ENCODE measurements at places on chromosomes 5 and 9.

DNA sequence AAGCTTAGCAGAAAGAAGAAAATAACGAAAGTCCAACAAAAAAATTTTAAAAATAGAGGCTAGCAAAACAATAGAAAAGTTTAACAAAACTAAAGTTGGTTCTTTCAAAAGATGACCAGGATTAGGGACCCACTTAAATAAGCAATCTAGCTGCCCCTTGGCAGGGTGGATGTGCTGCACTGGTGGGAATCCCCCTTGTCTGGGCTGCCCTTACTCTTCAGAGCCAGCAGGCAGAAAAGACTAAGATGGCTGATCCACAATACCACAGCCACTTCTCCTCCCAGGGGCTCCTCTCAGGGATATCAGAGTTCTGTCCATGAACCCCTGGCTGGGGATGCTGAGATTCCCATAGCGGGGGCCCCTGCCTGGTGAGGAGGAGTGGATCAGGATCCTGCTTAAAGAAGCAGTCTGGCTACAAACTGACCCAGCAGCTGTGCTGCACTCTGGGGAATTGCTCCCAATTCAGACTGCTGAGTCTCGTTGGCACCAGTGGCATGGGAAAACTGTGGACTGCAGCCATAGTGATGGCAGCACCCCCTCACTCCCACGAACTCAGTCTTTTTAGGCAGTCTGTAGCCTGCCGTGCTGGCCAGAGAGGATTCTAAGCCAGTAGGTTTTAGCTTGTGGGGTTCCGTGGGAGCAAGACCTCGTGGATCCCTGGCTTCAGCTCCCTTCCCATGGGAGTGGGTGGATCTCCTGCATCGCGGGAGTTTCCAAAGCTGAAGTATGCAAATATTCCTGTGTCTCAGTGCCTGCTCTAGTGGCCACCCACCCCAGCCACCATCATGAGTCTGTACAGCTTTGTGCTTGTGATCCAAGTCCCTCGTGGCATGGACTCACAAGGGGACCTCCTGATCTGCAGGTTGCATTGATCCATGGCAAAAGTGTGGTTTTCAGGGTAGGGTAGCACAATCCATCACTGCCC is 2.9 kb upstream of the INSL6 start:
- no peak for DNase-seq

DNA sequence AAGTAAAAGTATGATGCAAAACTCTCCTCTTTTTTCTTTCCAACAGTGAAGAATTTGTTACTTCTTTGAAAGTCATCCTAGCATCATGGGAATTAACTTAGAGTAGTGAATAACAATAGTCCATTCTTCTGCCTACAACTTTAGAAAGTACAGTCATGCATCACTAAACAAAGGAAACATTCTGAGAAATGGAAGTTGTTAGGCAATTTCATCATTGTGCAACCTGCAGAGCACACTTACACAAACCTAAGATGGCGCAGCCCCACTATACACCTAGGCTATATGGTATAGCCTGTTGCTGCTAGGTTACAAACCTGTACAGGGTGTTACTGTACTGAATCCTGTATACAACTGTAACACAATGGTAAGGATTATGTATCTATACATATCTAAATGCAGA is 1209.3 kb upstream of the C9orf72 start:
- DNase-seq, result no peak

- no peak for DNase-seq
These were observed 427.6 kb downstream of the IRX1 start for GRCh38 chr5:4023091-4023752.

- no peak for DNase-seq
These were observed 60.1 kb downstream of the GALNT12 start for GRCh38 chr9:98867429-98868168.

DNA sequence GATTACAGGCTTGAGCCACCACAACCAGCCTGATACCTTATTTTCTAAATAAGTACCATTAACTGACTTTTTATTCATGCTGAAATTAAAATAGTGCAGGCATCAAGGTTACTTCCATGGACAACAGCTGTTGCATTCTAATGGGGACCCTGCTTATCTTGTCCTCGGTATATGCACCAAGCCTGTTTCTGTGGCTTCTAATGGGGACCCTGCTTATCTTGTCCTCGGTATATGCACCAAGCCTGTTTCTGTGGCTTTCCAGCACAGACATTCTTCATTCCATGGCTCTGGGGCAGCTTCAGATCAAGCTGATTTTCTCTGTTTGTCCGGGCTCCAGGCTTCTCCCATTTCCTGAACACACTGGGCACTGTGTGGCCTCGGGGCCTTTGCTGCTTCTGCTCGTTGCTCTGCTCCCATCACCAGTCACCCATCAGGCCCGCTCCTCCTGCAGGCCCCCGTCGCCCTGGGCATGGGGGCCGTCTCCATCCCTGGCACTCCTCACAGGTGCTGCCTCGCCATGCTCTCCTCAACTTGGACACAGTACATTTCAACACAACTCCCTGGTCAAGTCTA is 30.7 kb downstream of the ZNF354A start:
- DNase-seq, result no peak

- DNase-seq, result no peak
These were observed 57.0 kb downstream of the PFDN1 start for GRCh38 chr5:140245926-140246325.

GRCh38 chr5:143379606-143380005 is 23.9 kb downstream of the NR3C1 start:
- DNase-seq, result no peak

- DNase-seq, result no peak
These were observed 189.4 kb downstream of the BNC2 start for GRCh38 chr9:16680975-16681651.

- no peak for DNase-seq
These were observed 111.1 kb downstream of the RGS3 start for GRCh38 chr9:113574441-113575262.

DNA sequence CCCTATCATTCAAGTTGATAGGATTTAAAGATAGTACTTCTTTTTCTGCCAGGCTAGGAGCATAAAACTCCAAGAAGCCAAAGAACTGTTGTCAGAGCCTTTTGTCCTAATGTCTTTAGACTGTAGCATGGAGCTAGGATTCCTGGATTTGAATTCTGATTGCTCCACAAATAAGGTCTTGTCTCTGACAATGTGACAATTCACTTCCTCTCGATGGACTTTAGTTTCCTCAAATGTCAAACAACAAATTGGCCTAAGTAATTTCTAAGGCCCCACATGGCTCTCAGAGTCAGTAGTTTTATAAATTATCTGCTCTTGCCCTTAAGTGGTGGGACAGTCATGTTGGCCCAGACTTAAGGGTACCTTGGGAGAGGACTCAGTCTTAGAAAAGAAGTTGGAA is 36.7 kb downstream of the RFK start:
- DNase-seq, result no peak

- no peak for DNase-seq
These were observed 18.5 kb downstream of the JADE2 start for GRCh38 chr5:134543820-134544614.

- DNase-seq, result no peak
These were observed 294.1 kb downstream of the FANCC start for GRCh38 chr9:95023217-95024003.

DNA sequence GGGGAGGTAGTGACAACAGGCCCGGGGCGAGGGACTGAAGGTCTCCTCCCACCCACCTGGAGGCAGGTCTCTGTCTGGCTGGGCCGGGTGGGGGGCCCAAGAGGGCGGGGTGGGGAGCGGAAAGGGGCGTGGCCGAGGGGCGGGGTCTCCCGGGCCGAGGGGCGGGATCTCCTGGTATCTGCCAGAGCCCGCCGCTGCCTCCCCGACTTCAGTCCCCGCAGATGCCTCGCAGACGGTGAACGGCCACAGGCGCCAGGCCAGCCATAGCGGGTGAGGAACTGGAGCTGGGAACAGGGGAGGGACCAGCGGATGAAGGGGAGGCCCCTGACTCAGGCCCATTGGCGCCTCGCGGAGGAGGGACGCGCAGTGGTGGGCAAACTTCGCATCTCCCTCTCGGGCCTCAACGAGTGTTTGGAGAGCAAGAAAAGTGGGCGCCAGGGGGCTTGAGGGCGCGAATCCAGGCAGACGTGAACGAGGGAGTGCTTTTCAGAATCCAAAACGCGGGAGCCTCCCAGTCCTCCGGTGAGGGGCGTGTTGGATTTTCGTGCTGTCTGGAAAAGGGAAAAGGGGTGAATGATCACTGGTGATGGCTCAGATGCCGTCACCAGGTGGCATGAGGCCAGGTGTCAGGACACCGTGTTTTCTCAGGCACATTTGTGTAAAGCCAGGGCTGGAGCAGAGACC is at the start of gene ADGRD2:
ADGRD2 (plus strand) TSS at position 211 of the 684 bp plus-strand sequence. CDS start 1,216 bp downstream, outside the sequence.
- no peak for DNase-seq

DNA sequence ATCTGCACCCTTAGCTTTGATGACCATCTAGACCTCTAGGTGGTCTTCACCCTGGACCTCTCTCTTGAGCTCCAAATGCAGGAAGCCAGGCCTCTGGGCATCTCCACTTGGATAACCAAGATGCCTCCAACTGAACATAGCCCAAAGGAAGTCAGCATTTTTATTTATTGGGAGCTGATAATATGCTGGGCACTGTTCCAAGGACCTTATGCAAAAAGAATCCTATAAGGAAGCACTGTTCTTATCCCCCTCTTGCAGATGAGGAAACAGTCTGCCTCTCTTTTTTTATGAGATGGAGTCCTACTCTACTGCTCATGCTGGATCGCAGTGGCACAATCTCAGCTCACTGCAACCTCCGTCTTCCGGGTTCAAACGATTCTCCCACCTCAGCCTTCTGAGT is 219.9 kb downstream of the CDK5RAP2 start:
- DNase-seq, result no peak

DNA sequence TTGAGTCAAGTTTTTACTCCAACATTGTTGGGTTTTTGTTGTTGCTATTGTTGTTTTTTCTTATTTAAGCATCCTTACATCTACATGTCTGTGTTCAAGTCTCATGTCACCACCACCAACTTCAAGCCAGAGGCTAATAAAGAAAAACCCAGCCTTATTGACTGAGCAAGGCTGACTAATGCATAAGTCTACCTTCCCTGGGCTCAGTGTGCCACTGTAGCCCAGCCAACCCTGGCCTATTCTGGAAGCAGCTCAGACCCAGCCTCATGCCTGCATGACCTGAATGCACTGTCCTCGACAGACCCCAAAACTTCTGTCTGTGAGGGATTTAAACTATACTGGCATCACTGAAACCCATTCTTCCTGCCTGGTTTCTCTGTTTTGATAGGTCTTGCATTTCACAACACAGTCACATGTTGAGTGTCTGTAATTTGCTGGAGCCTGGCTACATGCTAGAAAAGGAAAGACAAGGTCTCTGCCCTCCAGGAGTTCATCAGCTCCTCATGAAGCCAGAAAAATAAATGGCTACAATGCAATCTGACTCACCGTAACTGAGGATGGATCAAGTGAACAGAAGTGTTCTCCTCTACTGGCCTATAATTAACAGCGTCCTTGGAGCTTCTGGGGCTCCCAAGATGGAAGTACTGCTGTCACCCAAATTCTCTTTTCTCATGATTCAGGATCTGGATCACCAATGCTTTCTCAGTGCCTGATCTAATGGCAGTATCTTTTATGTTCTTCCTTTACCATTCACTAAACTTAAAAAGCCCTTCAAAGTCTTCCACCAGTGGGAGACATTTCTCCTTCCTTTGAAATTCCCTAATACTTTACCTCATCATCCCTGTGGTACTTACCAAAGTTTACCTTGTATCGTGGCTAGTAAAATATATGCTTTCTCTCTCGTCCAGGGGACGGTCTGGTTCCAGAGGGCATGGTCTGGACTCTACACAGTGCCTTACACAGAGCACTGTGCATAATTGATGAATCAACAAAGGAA is 103.9 kb upstream of the IFNE start:
- no peak for DNase-seq

DNA sequence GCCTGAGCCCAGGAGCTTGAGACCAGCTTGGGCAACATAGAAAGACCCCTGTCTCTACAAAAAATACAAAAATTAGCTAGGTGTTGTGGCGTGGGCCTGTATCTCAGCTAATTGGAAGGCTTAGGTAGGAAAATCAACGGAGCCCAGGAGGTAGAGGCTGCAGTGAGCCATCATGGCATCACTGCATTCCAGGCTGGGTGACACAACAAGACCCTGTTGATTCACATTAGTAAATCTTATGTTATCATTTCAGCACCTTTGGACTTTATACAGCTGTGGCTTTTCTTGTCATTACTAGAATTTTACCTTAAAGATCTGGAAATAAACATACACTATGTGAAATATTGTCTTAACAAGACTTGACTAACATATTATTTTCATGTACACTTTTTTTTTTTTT is 185.0 kb downstream of the ZNF608 start:
- DNase-seq, result no peak

GRCh38 chr5:108942701-108943100 is 195.0 kb downstream of the FER start:
- no peak for DNase-seq

DNA sequence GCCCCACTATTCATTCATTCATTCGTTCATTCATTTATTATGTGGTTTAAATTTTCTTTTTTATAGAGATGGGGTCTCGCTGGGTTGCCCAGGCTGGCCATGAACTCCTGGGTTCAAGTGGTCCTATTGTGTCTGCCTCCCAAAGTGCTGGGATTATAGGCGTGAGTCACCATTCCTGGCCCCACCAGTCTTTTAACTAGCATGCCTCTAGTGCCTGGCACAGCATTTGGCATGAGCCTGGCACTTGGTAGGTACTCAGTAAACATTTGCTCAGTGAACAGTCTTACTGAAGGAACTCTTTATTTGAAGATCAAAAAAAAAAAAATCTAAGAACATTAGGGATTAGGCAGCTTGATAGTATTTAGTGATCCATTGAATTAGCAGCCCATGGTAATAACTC is 98.1 kb downstream of the KDM4C start:
- DNase-seq, result no peak

DNA sequence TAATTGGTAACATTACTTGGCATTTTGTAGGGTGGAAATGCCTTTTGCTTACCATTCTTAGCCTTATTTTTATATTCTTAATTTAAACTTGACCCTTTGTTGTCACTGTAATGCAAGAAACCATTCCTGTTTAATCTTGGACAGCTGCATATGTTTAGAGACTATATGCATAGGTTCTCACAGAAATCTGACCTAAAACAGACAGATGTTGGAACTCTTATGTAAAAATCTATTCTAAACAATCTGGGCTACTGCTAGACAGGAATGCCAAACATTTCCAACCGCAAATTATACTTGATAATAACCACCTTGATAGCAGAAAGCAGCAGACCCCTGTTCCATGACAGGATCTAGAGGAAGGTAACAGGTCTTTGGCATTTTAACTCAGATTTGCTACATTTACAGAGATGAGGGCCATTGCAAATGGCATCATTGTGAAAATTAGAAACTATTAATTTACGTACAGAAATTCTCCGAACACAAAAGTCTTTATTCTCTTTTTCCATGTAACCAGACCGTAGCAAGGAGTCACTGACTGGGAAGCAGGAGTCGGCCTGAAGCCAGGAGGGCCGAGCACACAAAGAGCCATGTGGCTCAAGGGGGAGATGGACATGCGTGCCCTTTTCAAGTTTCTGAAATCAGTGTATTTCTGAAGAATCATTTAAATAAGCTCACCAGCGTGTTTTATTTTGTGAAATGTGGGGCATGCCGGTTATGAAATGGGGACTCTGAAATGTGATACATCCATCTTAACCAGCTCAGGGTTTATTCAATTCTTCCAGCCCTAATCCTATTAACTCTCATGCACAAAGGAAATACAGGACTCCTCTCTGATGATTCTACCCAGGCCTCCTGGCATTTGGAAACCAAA is 139.3 kb downstream of the AOPEP start:
- no peak for DNase-seq
